Central memory CD4-positive, alpha-beta T cell (primary cell): ENCODE measurements at places on chromosomes 16 and 17.

- no peak for DNase-seq
Observed at GRCh38 chr17:43556292-43556691, 10.2 kb upstream of the ETV4 start.

DNA sequence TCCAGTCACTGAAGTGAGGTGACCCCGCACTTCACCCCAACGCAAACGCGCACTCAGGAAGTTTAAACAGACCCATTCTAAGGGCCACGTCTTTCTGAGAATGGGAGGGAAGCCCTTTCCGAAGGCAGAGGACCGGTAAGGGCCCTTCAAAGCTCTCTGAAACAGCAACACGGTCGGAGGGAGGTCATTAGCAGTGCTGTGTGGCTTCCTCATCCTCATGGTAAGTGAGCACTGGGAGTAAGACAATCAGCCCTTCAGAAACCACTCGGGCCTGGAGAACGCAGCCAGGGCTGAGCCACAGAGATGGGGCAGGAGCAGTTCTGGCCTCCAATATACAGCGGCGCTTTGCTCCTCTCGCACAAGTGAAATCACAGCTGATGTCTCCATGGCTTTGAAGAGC, 23.7 kb downstream of the SRL start:
- no peak for DNase-seq

- DNase-seq: no peak
Observed at GRCh38 chr17:62847426-62847825, 39.3 kb upstream of the MARCHF10 start.

DNA sequence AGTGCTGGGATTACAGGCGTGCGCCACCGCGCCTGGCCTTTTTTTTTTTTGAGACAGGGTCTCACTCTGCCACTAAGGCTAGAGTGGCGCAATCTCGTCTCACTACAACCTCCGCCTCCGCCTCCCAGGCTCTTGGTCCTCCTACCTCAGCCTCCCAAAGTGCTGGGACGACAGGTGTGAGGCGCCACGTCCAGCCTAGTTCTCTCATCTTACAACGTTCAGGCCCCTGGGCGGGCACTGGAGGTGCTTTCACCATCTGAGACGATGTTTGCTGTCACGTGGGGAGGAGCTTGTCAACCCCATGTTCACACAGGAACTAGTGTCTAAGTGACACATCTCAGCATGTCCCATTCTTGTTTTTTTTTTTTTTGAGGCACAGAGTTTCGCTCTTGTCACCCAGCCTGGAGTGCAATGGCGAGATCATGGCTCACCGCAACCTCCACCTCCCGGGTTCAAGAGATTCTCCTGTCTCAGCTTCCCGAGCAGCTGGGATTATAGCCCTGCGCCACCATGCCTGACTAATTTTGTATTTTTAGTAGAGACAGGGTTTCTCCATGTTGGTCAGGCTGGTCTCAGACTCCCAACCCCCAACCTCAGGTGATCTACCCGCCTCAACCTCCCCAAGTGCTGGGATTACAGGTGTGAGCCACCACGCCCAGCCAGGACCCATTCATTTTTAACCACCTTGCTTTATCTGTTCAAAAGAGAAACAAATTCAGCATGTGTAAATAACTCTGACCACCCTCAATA, 5.2 kb upstream of the FANCA start:
- DNase-seq: no peak

DNA sequence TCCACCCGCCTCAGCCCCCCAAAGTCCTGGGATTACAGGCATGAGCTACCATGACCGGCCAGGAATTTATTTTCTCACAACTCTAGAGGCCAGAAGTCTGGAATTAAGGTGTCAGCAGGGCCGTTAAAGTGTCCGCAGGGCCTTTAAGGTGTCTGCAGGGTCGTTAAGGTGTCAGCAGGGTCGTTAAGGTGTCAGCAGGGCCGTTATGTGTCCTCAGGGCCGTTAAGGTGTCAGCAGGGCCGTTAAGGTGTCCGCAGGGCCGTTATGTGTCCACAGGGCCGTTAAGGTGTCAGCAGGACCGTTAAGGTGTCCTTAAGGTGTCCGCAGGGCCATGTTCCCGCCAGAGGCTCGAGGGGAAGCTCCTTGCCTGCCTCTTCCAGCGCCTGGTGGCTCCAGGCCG, 125.2 kb downstream of the RAP1GAP2 start:
- DNase-seq: no peak

DNA sequence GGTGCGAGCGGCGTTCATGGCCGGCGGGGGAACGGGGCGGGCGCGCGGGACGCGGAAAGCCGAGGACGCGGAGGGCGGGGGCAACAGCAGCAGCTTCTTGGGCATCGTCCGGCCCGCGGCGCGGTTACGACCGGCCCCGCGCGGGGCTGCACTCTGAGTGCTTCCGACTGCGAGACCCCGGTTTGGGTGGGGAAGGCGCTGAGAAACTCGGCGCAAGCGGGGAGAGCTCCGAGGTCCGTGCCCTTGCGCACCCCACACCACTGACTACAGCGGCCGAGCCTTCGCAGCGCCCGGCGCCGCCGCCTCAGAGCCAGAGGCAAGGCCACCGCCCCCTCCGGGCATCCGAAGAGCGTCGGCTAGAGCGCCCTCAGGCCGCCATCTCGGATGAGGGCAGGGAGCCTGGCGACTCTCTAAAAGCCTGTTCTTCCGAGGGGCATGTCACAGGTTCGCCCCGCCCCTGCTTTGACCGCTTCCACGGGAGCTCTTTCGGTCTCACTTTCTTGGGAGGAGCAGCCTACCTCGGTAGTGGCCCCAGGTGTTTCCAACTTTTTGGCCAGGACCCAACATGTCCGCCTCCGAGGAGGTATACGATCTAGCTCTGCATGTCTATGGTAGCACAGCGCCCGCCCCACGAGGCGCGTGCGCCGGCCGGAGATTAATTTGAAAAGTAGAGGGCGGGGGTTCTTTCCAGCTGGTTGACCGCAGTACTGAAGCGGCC, at the start of gene PRPSAP1:
TSS of gene PRPSAP1 (minus strand) at position 318 of the 718 bp plus-strand sequence. CDS start at position 105, 213 bp downstream.
- peak; percentile 79 for DNase-seq

DNA sequence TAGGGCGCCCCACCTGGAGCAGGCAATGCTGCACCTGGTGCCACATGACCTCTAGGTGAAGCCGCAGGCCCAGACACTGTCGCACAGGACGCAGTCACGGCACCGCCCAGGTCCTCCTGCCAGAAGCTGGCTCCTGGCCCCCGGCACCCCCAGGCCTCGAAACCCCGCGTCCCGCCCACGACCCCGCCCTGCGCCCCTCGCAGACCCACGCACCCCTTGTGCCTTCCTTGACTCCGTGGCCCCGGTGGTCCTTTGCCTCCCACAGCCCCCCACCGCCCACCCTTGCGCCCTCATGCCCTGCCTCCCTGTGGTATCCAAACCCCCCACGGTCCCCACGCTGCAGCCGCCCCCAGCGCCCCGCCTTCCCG, 6.3 kb upstream of the C1QTNF8 start:
- DNase-seq: no peak

DNA sequence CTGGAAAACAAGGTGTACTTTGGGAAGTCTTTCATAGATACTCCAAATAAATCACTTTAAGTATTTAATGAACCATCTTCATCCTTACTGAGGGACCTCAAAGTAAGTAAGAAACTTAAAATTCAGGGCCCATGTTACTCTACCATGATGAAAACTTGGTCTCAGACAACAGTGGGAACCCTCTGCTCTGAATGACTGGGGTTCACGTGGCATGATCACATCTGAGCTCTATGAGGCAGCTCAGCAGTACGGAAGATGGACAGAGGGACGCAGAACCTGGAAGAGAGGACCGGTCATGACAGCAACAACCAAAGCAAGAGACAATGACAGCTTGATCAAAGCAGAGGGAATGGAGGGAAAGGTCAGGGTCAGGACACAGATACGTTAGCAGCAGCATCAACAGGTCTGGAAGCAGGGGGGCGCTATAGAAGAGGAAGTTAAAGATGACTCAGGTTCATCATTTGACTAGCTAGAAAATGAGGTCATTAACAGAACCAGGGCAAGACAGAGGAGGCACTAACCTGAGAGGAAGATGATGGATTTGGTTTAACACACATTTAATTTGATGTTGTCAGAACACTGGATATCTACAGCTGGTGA, 9.5 kb downstream of the XPO6 start:
- DNase-seq: peak; percentile 21

DNA sequence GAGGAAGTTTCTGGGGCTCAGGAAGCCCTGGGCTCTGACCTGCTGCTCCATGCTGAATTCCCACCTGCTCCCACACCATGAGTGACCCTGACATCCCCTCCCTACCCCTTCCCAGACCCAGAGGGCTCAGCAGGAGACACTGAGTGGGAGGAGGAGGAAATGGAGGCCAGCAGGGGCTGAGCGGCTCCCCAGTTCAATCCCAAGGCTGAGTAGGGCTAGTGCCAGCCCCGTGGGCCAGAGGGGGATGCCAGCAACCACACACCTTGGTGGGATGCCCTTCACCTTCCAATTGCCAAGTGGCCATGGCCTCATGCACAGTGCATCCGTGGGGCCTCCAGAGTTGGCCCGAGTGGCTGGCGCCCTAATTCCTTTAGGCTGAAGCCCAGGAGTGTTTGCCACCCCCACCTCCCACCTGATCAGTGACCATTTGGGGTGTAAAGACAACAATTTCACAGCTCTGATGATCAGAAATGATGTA, 1.0 kb upstream of the ADGRG3 start:
- no peak for DNase-seq

GRCh38 chr16:74226338-74226954, 70.2 kb upstream of the PSMD7 start:
- DNase-seq: no peak

DNA sequence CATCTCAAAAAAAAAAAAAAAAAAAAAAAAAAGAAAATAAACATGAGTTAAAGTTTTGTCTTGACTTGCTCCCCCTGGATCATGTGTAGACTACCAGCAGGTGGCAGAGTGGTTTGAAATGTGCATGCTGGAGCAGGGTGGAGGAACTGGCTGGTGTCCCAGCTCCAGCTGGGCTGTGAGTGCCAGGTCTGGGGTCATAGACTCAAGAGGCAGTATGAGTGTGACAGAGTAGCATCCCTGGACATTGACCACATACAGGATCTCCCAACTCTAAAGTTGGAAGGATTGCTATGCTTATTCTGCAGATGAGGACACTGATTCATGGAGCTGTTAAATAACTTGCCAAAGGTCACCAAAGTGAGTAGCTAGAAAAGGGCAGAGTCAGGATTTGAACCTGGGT, 198.0 kb upstream of the MPHOSPH6 start:
- DNase-seq: no peak

GRCh38 chr17:44167181-44167861, 3.2 kb upstream of the ASB16 start:
- DNase-seq: no peak

GRCh38 chr16:5979905-5980550, 882.4 kb upstream of the EEF2KMT start:
- DNase-seq: no peak
